Small intestine (tissue), 16 donors: ENCODE measurements at places on chromosomes 2 and 18.

GRCh38 chr2:52805901-52806410 lies 961.6 kb upstream of the CHAC2 start:
- no peak for DNase-seq

GRCh38 chr2:149313512-149313972 lies 16.8 kb upstream of the LYPD6 start:
- DNase-seq = peak; percentile 75

- no peak for DNase-seq
Observed at GRCh38 chr2:172978063-172978383, 97.6 kb upstream of the MAP3K20 start.

- no peak for DNase-seq
Observed at GRCh38 chr18:64331419-64331818, 182.5 kb upstream of the LINC00305 start.

GRCh38 chr2:39252888-39253518 lies 9.2 kb upstream of the CDKL4 start:
- DNase-seq = no peak

- DNase-seq = no peak
Observed at GRCh38 chr2:54820558-54820957, 97.1 kb downstream of the EML6 start.

- DNase-seq = no peak
Observed at GRCh38 chr2:158191076-158191895, 89.6 kb downstream of the UPP2 start.
